T-cell (primary cell): ENCODE measurements at places on chromosomes 4 and X.

DNA sequence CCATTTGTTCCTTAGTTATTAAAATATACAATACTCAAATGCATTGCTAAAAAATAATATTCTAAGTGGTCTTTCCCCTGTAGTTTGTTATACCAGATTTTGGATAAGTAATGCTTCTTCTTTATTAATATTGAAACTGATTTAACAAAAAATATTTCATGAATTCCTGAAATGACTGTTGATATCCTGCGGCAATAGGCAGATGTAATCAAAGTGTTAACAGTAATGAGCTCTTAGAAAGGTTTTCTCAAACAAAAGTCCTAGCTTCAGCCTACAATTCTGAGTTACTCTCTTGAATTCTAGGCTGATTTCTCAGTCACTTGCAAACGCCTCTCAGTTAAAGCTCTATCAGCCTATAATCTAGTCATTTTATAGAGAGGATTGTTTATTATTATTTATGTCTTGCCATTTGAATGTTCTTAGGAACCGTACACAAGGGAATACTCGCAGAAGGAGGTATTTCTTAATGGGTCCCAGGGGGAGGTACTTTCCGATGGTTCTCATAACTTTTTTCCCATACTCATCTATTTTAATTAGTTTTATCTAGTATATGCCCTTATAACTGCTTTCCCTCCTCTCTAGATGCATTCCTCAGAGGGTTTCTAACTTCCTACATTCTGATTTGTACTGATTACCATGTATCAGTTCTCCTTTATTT, 96.8 kb downstream of the FNIP2 start:
- no peak overlapping the region for H3K27ac ChIP-seq
- H3K4me1 ChIP-seq: peaks cover 2% of the 10 kb centered on the region
- no peaks in the 10 kb centered on the region for H3K27me3 ChIP-seq
- DNase-seq: no peak
- peaks cover 19% of the 10 kb centered on the region for H3K36me3 ChIP-seq

GRCh38 chr4:73487233-73487632, 5.7 kb downstream of the AFM start:
- H3K27ac ChIP-seq: no peak overlapping the region
- no peak overlapping the region for H3K4me3 ChIP-seq
- no peaks in the 10 kb centered on the region for H3K4me1 ChIP-seq
- DNase-seq: no peak

DNA sequence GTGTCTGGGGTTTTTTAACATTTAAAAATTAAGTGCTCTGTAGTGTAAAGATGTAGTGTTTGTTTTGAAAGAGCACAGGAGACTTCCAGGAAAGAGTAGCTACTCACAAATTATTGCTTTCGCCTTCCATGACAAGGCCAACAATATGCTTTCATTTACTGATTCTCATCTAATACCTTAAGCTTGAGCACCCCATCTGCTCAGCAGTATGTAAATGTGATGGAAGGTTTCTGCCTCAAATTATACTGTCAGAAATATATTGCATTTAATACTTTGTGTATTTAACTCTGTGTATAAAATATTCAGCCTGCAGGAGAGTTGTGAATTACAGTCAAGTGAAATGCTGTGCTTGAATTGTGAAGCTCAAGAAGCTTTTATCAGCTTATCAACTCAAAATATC, 296.3 kb upstream of the ATOH1 start:
- H3K27ac ChIP-seq: no peak overlapping the region
- no peaks in the 10 kb centered on the region for H3K36me3 ChIP-seq
- H3K4me1 ChIP-seq: no peaks in the 10 kb centered on the region
- no peaks in the 10 kb centered on the region for H3K27me3 ChIP-seq
- no peak overlapping the region for H3K4me3 ChIP-seq
- DNase-seq: no peak

- no peaks in the 10 kb centered on the region for H3K36me3 ChIP-seq
- no peak overlapping the region for H3K27ac ChIP-seq
- no peak for DNase-seq
- H3K4me3 ChIP-seq: no peak overlapping the region
- H3K27me3 ChIP-seq: no peaks in the 10 kb centered on the region
These were observed 192.7 kb downstream of the ANAPC10 start for GRCh38 chr4:144905286-144905685.

GRCh38 chr4:89056953-89057398, at the start of gene FAM13A:
Gene FAM13A, minus strand, starts transcription at chr4:89057185. Its CDS starts 221 bp downstream, at chr4:89056964.
- H3K4me3 ChIP-seq: no peak within 1 kb of the TSS
- no peaks in the 10 kb centered on the region for H3K4me1 ChIP-seq
- H3K27ac ChIP-seq: no peak within 1 kb of the TSS
- no peak for DNase-seq
- H3K27me3 ChIP-seq: no peaks in the 10 kb centered on the region
- H3K36me3 ChIP-seq: no peaks in the 10 kb centered on the region

- no peaks in the 10 kb centered on the region for H3K36me3 ChIP-seq
- H3K27me3 ChIP-seq: no peaks in the 10 kb centered on the region
- no peaks in the 10 kb centered on the region for H3K4me1 ChIP-seq
- DNase-seq: no peak
- H3K4me3 ChIP-seq: no peak overlapping the region
These were observed 197.1 kb downstream of the RASL11B start for GRCh38 chr4:53059256-53059655.

DNA sequence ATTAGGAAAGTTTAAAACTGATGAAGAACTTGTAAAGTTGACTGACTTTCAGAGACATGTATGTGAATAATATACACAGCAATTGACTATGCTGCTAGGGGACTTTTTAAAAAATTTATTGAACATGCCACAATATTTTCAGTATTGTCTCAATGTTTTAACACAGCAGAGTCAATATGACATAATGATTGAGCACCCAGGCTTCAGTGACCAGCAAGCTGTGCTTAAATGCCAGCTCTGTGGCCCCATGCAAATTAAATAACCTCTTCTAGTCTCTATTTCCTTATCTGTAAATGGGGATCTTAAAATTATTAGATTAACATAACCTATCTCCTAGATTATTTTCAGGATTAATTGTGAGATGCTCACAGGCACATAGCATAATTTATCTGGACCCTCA, 56.8 kb upstream of the TXK start:
- no peak overlapping the region for H3K27ac ChIP-seq
- H3K27me3 ChIP-seq: no peaks in the 10 kb centered on the region

DNA sequence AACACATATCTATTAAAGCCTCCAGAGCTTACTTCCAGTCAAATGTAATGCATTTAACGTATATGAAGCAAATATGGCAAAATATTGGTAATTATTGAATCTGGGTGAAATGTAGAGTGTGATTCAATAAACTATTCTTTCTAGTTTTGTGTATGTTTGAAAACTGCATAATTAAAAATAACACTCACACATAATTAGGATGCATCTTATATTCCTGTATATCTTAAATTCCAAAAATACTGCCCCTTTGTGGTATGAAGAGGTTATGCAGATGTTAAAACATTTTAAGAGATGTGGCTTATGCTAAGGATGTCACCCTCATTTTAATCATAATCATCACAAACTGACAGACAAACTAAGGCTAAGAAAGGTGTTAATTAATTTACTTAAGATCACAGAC, 182.9 kb downstream of the COX18 start:
- H3K27ac ChIP-seq: no peak overlapping the region
- H3K4me3 ChIP-seq: no peak overlapping the region
- H3K27me3 ChIP-seq: no peaks in the 10 kb centered on the region

DNA sequence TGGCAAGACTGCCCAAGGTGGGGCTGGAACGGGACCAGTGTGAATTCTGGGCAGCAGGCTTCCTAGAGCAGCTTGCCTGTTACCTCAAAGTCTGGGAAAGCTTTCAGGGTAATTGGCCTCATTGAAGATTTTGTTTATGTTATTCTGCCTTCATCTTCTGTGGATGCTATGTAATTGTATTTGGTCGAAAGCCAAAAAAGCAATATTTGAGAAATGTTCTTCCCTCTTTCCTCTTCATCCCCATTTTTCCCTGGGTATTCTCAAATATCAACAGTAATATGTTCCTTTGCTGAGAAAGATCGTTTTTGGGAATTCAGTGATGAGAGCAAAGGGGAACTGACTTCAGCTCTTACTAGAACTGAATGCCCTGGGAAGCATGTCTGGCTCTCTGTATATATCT, 12.9 kb downstream of the TMEM131L start:
- peak overlapping the region; percentile 20 for H3K27ac ChIP-seq
- no peak for DNase-seq
- H3K27me3 ChIP-seq: no peaks in the 10 kb centered on the region

DNA sequence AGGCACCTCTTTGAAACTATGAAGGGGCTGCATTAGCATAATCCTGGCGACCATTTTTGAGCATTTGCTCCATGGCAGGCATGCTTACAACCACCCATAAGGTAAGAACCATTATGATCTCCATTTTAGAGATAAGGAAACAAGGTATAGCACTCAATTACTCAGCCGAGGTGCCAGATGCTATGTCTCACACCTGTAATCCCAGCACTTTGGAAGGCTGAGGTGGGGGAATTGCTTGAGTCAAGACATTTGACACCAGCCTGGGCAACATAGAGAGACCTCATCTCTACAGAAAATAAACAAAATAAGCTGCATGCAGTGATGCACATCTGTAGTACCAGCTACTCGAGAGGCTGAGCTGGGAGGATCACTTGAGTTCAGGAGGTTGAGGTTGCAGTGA, 43.6 kb downstream of the TIGD4 start:
- no peak overlapping the region for H3K4me3 ChIP-seq
- no peaks in the 10 kb centered on the region for H3K4me1 ChIP-seq
- H3K36me3 ChIP-seq: no peaks in the 10 kb centered on the region
- H3K27ac ChIP-seq: no peak overlapping the region

GRCh38 chr4:92249541-92249940, 54.2 kb upstream of the GRID2 start:
- no peaks in the 10 kb centered on the region for H3K27me3 ChIP-seq
- H3K36me3 ChIP-seq: no peaks in the 10 kb centered on the region
- H3K4me1 ChIP-seq: no peaks in the 10 kb centered on the region
- no peak for DNase-seq

DNA sequence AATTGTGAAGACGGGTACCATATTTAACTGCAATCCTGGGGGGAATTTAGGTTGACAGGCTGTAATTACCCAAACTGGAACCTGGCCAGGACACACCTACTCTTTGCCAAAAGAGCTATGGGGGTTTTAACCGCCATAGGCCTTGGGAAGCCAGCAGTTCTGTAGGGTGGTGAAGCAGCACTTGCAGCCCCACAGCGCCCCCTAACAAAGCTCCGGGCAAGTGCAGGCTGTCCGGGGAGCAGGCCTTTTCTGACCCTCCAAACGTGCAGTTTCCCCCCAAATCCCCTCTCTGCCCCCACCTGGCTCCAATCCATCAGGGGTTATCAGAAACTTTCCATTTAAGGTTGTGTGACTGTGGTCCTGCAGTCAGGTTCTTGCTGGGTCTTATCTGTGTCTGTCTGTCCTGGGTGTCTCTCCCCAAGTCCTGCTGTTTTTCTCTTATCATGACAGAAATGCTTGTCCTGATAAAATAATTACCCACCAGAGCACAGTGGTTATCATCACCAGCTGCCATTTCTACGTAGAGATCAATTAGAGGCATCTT, 350.9 kb downstream of the MID1IP1 start:
- no peak overlapping the region for H3K27ac ChIP-seq
- no peaks in the 10 kb centered on the region for H3K27me3 ChIP-seq
- no peak for DNase-seq
- no peaks in the 10 kb centered on the region for H3K36me3 ChIP-seq

DNA sequence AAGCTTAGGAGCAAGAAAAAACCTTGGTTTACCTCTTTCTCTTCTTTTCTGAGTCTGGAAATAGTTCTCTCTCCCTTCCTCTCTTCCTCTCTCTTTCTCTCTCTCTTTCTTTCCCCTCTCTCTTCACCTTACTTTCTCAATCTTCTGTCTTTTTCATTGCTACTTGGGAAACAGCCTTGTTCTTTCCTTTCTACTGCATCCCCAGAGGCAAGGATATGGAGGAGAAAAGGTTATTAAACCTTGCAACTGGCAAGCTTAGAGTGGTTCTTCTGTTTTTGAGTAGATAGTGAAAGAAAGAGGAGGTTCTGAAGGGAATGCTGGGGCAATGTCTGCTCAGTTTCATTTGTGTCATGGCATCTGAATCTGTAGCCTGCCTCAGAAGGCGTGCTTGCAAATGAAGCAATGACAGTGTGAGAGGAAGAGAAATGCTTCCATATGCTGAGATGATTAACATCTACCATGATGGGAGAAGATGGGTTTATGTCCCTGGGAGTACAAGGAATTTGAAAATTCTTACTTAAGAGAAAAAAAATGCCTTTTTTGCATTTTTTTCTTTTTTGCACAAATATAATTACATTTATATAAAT, 190.6 kb downstream of the CEP135 start:
- H3K36me3 ChIP-seq: no peaks in the 10 kb centered on the region
- H3K4me3 ChIP-seq: no peak overlapping the region
- no peak overlapping the region for H3K27ac ChIP-seq
- no peaks in the 10 kb centered on the region for H3K27me3 ChIP-seq

DNA sequence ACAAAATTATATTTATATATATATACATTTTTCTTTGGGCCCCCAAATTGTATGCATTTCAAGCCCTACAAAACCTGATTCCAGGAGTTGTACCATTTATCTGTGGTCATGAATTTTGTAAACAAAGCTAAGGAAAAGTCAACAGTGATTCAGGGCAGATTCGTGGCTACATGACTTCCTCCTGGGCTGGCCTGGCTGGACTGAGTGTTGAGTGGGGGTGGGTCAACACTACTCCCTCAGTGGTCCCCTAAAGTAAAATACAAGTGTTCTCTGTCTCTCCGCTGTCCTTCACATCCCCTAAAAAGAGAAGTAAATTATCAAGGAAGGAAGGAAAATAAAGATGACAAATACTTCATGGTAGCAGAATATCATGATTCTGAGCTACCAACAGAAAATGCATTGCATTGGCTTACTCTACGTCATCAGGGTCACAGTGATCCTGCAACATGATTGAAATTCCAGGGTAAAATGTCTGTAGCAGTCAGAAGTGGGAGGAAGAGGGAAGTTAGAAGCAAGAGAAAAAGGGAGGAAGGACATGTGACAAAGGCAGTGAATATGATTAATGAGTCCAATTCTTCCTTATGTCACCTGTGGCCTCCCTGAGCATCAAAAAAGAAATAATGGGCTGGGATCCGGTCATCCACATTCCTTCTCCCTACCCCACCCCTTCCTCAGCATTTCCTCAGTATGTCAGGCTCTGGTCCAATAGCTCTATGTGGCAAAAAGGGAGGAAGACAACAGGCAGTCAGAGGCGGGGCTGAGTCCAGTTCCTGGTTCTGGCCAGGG, 42.4 kb upstream of the MYOZ2 start:
- DNase-seq: no peak
- no peak overlapping the region for H3K4me3 ChIP-seq
- no peak overlapping the region for H3K27ac ChIP-seq
- H3K4me1 ChIP-seq: no peaks in the 10 kb centered on the region
- H3K27me3 ChIP-seq: no peaks in the 10 kb centered on the region

GRCh38 chr4:40202474-40202873, 5.6 kb downstream of the RHOH start:
- H3K27me3 ChIP-seq: no peaks in the 10 kb centered on the region
- H3K4me1 ChIP-seq: peaks cover 38% of the 10 kb centered on the region
- no peak for DNase-seq
- peak overlapping the region; percentile 99 for H3K27ac ChIP-seq
- peak overlapping the region; percentile 87 for H3K4me3 ChIP-seq
- no peaks in the 10 kb centered on the region for H3K36me3 ChIP-seq

- no peak for DNase-seq
- no peak overlapping the region for H3K27ac ChIP-seq
- no peak overlapping the region for H3K4me3 ChIP-seq
- H3K4me1 ChIP-seq: peaks cover 2% of the 10 kb centered on the region
- H3K27me3 ChIP-seq: no peaks in the 10 kb centered on the region
These were observed 12.4 kb downstream of the BOD1L1 start for GRCh38 chr4:13615161-13615560.
